Activated effector memory CD4-positive, alpha-beta T cell treated with Interleukin-2 at 50 U/mL for 16 hours (primary cell): ENCODE measurements at places on chromosomes 7 and 10.

- DNase-seq, result no peak
These were observed 471.2 kb downstream of the PLXNA4 start for GRCh38 chr7:132105096-132105495.

GRCh38 chr7:129845972-129846327, 106.8 kb downstream of the UBE2H start:
- DNase-seq, result no peak

DNA sequence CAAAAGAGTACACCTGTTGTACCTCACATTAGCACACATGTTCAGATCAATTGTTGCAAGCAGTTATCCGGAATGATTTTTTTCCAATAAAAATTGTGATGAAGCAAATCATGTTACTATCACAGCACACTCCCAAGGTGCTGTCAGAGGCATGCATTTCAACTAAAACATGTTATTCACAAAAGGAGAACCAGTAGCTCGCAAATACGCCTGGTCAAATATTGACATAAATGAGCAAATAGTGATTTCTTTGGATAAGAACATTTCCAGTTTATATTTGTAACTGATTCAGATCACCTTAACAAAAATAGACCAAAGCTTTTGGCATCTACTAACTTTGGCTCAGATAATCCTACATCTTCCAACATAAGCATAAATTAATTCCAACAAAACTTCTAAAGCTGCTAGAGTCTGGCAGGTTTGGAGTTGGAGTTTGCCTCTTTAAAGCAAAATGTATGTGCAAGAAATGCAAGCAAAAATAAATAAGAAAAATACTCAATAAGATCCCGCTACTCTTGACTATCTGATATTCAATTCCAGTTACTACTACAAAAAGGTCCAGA, 208.0 kb downstream of the SFMBT2 start:
- no peak for DNase-seq

DNA sequence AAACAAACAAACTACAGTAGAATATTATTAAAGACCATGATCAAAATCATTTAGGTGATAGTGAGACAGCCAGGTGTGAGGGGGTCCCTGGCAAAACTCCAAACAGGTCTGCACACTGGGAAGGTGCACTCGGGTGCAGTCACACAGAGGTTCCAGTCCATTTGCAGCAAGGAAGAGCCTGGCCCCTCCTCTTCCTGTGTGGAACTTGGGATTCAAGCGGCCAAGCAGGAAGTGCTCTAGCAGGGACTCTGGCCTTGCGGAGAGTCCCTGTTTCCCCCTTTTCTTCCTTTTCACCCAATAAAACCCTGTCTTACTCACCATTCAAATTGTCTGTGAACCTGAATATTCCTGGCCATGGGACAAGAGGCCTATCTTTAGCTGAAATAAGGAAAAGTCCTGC, 181.8 kb downstream of the LRRTM3 start:
- no peak for DNase-seq

DNA sequence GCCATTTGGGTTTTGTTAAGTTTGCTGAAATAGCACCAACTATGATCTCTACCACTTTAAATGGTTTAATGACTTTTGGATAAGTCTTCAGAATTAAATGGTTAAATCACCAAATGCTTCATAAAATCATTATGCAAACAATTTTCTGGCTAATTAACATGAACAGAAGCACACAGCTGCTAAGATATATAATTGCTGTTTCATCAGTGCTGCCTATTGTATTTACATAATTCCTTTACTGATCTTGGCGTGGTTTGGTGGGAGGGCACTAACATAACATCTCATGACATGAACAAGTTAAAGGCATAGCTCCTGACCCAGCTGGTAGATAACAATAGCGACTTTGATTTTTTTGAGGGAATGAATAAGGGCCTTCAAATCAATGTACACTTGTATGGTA, 94.1 kb downstream of the FZD1 start:
- DNase-seq, result no peak

DNA sequence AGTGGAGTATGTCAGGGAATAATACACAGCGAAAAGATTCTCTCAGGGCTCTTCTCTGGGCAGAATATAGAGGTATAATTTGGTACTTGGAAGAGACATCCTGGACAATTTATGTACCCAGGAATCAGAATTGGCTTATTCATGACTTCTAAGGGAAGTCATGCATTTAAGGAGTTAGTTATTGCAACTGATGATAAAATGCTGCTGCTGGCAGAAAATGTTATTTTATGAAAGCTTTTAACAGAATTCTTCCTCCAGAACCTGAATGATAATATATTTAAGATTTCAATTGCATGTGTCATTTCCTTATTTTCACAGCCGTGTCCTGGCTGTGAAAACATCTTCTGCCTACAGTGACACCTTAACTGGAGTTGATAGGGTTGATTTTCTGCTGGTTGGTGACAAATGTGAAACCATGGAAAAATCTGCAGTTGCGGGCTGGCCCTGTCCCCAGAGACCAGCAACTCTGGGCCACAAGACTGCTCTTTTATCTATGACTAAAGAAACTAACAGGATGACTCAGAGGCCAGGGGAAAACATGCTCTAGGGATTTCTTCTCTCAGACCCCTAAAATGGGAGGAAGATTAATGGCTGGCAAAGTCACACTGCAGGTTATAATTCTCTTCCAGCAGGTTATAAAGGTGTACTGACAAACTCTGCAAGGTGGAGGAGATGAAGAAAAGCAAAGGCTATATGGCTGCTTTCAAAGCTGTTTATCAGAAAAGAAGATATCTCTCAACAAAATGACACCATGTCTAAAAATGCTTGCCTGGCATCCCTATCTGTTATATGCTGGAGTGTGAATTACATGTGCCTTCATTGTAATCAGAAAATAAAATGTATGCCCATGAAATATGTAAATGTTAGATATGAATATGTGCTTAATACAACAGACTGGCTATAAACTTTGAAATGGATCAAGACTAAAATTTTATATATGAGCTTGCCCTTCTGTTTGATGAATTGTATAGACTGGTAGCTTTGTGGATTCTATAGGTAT, 12.1 kb upstream of the TRUB1 start:
- DNase-seq, result no peak

DNA sequence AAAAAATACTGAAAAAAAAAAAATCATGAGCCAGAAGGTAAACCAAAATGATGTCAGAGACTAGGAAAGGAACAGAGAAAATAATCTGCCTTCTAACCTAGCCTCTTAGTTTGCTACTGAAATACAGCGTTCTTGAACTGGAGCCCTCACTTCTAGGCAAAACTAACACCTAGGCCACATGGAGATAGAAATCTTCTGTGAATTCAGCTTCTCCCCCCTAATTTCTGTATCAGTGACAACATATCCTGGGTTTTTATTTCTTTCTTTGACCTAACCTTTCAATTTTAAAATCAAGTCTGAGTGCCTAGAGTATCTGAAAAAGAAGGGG, 100.1 kb upstream of the GLCCI1 start:
- no peak for DNase-seq

DNA sequence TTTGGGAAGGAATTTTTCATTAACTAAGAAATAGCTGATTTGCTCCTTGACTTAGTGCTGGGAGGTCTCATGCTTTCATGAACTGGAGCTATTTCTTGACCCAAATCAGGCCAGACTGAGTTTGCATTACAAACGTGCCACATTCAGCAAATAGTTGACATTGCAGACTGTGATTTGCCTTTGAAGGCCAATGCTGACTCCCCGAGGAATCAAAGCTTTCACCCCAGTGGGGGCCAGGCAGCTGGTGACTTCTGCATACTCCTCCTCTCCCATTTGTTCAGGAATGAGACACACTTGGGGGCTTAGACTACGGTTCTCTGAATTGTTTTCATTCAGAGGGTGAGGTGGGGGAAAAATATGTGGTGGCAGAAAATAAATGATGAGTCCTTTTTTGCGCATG, 111.0 kb upstream of the JAZF1 start:
- DNase-seq, result no peak

GRCh38 chr7:116337800-116338199, 127.5 kb downstream of the TES start:
- DNase-seq, result no peak

- DNase-seq, result no peak
These were observed 263.1 kb downstream of the MAD1L1 start for GRCh38 chr7:1969459-1970284.

DNA sequence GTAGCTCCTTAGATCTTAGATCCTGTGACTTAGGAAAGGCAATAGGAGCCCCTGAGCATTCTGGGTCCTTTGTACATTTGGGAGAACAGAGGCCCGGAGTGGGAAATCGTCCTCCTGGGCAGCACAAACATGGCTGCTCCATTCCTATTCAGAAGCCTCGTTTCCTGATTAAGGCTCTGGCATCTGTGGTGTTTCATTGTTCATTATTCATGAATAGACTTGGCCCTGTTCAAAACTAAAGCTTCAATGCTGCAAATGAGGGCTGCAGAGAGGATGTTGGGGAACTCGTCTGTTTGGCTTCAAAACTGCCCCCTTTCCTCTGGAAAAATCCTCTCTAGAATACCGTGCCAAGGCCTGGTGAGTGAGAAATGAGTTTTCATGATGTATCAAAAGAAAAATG, 3.4 kb upstream of the HTRA1 start:
- DNase-seq, result no peak

DNA sequence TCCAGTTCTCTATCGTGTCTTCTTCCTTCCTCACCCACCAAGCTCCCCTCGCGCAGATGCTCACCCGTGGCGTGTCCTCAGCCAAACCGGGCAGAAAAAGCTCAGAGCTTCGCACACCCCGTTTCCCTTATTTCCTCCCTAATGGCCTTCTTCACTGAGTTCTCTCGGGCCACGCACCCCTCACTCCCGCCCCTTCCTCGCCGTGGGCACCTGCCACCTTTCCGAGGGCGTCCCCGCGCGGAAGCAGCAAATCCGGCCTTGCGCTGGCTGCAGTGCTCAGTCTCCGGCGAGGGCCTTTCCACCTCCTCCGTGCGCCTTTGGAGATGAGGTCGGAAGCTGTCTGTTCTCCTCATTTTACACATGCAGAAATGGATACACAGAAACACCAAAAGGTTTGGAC, 12.4 kb upstream of the CALML3 start:
- no peak for DNase-seq

DNA sequence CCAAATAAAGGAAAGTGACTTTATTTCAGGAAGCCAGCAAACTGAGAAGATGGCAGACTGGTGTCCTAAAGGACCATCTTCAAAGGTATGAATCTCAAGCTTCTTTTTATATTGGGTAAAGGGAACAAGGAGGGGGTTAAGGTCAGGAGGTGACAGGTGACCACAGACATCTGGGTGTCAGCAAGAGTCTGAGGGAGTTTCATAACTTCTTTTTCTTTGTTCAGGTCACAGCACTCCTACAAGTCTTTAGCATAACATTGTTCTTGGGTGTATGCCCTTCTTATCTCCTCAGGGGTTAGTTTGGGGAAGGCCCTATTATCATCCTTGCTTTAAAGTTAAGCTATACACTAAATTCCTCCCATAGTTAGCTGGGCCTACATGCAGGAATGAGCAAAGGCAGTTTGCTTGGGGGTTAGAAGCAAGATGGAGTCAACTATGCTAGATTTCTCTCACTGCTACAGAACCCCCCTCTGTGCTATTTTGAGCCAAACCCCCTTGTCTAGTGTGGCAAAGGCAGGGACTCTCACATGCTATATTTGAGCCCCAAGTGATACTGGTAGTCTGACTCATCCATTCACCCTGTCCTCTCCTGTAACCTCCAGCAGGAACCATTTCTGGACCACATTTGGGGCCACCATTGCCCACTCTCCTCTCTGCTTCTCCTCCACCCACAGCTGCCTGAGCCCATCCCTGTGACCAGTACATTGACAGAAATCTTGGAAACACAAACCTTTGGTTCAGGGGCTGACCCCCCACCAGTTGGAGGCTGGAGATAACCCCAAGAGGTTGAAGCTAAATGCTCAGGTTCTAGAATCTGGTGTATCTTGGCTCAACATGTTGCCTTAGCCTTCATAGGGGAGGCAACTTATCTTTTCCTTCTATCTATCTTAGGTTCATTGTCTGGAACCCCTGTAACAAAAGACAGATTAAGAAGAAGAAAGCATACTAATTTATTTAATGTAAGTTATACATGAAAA, 55.5 kb upstream of the LRGUK start:
- DNase-seq, result no peak

GRCh38 chr10:131925011-131925649, 24.3 kb downstream of the PPP2R2D start:
- no peak for DNase-seq

- DNase-seq, result no peak
These were observed 185.5 kb upstream of the SH2B2 start for GRCh38 chr7:102101111-102101551.

DNA sequence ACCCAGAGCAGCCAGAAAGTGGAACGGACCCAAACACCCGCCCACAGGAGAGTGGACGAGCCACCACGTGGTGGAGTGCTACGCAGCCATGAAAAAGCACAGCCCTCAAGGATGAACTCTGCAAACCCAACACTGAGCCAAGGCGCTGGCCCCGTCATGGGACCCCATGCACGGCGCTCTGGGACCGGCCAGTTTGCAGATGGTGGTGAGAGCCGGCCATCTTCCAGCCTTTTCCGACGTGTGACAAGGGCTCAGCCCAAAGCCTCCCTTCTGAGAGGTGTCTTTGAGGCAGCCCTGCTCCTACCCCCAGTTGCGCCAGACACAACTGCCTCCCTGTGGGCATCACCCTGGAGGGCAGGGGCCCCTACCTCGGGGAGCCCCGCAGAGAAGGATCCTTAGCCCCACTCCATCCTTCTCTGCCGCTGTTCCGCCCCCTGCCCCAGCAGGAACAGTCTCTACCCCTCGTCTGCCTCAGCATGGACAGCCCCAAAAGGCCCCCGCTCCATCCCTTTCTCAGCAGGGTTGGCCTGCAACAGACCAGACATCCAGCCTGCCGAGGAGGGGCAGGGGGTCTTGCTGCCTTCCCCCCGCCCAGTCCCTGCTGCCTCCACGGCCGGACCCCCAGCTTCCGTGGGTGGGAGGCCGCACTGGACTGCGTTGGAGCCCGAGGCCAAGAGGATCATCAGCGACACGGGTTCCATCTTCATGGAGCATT, 75.7 kb downstream of the MICALL2 start:
- no peak for DNase-seq

- peak; percentile 50 for DNase-seq
These were observed 8.7 kb upstream of the BHLHA15 start for GRCh38 chr7:98202367-98203195.

- DNase-seq, result no peak
These were observed 96.8 kb downstream of the TRRAP start for GRCh38 chr7:98974906-98975816.

DNA sequence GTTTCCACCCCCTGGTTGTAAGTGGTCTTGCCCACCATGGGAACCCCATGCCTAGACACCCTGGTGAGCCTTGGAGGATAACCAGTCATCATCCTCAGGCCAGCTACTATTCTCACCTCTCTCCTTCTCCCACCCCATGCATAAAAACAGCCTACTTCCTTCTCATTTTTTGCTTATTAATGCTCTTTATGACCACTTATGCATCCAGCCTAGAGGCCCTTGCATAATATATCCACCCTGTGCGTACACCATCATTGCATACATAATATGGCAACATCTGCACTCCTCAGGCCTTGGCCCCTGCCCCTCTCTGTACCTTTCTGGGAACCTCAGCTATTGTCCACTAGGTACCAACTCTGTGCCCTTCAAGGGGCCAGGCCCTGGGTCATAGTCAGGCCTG, 91.0 kb downstream of the CDH23 start:
- DNase-seq, result no peak

GRCh38 chr7:81114633-81115032, 195.8 kb upstream of the SEMA3C start:
- no peak for DNase-seq

- DNase-seq, result no peak
These were observed 15.1 kb downstream of the CAMK2B start for GRCh38 chr7:44310221-44310848.

- no peak for DNase-seq
These were observed 5.4 kb upstream of the NRF1 start for GRCh38 chr7:129605960-129606614.
